ENCODE measurements at places on chromosomes 6 and 20.

DNA sequence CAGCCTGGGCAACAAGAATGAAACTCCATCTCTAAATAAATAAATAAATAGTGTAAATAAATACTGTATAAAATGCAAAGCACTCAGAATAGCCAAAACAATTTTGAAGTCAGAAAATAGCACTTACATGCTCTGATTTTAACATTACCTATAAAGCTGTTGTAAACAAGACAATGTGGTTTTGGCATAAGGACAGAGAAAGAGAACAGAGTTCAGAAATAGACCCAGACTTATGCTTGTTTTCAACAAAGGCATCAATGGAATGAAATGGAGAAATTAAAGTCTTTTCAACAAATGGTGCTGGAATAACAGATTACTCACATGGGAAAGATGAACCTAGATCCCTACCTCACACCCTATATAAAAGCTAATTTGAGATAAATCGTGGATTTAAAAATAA is 10.4 kb downstream of the ACAT2 start:
- no peak for DNase-seq

DNA sequence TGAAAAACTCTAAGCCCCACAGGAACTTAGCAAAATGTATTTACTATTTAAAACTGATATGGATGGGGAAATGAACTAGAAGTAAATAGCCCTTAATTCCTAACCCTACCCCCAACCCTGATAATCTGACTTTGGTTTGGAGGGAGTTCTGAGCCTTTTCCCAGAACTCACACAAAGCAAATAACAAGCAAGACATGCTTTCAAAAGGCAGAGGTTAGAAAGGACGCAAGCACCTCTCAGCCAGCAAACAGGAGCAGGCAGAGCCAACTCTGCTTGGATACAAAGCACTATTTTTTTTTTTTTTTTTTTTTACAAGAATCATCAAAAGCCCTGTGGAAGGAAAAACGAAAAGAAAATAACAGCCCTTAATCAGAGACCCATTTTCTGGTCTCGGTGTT is 58.7 kb downstream of the SLC22A23 start:
- DNase-seq, result no peak

DNA sequence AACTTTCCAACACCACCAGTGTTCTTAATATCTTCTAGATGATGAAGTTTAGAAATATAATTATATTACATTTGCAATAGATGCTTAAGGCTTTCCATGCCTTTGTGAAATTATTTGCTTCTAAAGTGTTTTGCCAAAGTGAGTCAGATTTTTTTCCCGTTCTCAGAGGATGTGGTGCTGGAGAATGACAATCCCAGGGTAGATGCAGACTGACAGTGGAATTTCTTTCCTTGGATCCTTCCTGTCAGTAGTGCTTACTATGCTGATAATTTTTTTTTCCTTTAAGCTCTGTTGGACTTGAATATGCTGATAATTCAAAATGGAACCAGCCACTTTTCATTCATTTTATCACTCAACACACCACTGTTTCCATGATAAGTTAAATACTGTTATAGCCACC is 59.9 kb upstream of the SOX4 start:
- DNase-seq, result no peak

DNA sequence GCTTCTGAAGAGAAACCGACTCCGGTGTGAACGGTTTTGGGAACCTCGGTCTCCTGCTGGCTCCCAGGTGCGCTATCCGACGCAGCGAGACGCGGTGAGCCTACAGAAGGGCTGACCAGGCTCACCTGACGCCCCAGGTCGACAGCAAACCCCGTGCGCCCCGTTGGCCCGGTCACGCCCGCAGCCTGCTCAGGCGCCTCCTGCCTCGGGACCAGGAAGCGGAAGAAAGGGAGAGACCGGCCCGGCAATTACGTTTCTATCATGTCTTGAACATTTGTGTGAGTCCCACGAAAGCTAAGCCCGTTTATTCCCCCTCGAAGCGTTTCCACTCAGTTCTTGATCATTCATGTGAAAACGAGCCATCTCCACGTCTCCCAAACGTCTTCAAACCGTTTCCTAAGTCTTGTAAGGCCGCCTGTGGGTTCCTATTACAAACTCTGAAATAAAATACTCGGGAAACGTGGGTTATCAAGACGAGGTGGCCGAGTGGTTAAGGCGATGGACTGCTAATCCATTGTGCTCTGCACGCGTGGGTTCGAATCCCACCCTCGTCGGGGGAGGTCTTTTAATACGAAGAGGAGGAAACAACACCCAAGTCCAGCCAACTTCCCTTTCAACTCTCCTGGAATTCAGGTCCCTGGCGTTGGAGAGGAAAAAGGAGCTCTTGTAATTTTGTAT is 150.5 kb upstream of the PRSS16 start:
- no peak for DNase-seq

DNA sequence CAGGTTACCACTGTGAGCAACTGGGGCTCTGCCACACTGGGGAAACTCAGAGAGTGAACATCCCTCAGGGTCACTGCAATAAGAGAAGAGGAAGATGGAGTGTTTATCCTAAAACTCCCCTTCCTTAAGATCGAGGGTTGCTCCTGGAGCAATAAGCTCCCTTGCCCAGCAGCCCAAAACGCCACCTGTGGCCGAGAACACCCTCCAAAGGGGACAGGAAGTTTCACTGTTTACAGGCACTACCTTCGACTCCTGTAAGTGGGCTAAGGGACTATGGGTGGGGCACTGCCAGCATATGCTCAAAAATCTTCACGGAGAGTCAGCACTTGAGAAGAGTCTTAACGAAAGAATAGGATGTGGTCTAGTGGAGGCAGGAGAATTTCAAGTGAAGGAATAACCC is 132.5 kb downstream of the FAXC start:
- DNase-seq, result no peak

GRCh38 chr20:10428008-10428407 is 6.0 kb downstream of the MKKS start:
- no peak for DNase-seq

- DNase-seq, result no peak
These were observed 147.2 kb upstream of the SNX9 start for GRCh38 chr6:157675831-157676230.

DNA sequence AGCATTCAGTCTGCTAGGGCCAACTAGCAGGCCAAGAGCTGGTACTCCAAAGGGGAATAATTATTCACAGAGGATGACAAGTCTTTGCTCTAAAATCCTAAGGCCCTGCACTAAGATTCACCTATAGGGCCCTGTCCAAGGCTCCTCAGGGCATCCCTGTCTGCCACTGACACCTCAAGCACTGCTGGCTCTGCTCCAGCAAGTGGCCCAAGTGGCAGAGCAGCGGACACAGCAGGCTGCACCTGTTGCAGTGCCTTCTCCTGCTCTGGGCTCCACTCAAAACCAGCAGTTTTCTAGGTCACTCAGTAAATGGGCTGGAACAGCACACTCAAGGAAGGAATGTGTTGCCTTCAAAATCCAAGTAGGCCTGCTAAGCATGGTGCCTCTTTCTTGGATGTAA is 36.4 kb upstream of the SMOC2 start:
- DNase-seq, result no peak

- no peak for DNase-seq
These were observed 3.0 kb upstream of the GUCA1B start for GRCh38 chr6:42197555-42198362.

DNA sequence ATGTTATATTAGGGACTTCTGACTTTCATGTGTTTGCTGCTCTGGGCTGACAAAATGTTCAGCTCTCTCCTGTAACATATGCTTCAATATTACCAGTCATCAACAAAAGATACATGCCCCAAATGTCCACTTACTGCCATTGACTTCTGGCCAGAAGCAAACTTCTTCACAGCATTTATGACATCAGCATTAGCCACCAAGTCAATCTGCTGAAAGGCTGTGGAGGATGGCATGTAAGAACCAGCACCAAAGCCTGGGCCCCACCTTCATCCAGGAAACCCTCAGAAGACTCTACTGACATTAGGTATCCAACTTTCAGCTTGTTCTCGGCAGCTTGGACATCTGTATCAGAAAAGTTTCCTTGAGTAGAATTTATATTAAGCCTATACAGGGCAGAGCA is 595.5 kb downstream of the COL12A1 start:
- no peak for DNase-seq

DNA sequence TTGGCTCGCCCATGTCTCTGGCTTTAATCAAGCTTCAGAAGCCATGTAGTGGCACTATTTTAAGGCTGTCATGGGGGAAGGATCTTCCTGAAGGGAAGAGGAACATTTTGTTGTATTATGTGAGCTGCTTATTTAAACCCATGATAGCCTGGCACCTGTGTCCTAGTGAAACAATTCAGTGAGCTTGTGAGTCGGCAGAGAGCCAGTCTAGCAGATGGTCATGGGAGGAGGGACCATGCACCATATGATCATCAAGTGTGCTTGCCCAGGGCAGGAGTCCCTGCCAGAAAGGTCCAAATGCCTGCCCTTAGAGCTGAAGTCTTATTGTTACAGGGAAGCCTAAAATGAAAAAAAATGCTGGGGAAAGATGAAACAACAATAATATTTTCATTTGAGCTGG is 132.9 kb downstream of the PRDM13 start:
- no peak for DNase-seq

- peak; percentile 60 for DNase-seq
These were observed 5.1 kb downstream of the SPINT3 start for GRCh38 chr20:45510242-45510862.

DNA sequence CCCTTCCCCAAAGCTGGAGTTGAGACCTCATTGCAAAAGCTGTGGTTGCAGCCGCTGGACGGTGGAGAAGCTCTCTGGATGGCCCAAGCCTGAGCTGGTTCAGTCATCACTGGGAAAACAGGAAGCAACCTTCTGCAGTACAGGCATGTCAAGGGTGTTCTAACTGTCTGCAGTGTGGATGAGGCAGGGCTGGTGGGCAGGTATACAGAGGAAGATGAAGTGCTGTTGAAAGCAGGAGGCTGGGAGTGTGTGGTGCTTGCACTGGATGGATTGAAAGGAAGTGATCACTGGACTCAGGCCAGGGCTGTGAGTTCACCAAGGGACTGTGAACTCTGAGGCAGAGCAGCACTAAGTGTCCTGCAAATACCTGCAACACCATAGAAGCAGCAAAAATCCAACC is 89.0 kb upstream of the NOX3 start:
- no peak for DNase-seq

DNA sequence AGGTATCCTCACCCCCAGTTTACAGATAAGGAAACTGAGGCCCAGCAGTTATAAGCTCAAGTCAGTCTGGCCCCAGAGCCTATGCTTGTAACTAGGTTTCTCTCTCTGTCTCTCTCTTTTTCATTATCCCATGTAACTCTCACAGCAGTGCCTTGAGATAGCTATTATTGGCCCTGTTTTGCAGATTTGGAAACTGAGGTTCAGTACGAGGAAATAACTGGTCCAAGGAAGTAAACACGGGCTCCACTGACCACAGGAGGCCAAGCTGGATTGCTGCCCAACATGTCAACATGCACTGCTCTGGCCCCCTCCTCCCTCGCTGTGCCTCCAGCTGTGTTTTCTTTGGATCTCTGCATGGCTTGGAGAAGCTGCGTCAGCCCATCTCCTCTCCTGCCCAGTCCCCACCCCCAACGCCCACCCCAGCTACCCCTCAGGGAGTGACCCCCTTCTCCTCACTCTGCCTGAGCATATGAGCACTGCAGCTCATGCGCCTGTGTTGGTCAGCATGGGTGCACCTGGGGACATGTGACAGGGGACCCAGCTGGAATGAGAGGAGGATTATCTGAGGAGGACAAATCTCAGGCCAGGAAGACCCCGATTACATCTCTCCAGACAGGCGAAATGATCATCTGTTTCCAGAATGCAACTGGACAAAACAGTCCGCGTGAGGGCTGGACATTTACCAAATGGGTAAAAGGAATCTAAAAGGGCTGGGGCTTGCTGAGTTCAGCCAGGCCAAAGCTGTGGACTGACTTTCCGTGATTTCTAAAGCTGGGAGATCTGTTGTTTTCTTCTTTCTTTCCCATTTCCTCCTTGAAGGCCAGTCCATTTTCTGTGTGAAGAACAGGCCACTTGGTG is 7.8 kb upstream of the PLTP start:
- DNase-seq, result no peak

- DNase-seq, result no peak
These were observed 34.9 kb upstream of the UTRN start for GRCh38 chr6:144250276-144250675.

DNA sequence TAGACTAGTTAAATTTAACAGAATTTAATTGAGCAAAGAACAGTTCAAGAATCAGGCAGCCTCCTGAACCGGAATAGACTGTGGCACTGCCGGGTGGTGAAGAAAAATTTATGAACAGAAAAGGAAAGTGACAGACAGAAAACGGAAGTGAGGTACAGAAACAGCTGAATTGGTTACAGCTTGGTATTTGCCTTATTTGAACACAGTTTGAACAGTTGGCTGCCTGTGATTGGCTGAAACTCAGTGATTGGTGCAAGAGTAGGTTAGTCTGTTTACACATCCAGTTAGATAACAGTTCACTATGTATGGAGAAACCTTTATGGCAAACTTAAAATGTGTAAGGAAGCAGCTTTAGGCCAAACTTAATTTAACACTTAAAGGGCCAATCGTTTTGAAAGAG is 116.0 kb upstream of the CITED2 start:
- no peak for DNase-seq

DNA sequence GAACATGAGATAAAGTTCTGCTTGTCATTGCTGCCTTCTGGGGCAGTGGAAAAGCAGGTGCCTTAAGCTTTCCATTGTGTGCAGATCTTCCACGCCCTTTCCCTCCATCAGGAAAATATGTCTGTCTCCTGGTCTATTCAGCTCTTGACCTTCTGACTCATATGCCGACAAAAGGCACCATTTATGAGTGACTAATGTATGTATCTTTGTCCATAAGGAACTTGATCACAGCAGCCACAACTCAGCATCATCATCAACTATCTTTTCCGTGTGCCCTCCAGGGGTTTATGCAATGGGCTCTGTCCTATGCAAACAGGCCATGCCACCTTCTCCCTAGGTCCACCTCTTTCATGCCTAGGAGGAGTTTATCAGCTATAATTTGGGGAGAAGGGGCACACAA is 102.7 kb upstream of the QKI start:
- no peak for DNase-seq

DNA sequence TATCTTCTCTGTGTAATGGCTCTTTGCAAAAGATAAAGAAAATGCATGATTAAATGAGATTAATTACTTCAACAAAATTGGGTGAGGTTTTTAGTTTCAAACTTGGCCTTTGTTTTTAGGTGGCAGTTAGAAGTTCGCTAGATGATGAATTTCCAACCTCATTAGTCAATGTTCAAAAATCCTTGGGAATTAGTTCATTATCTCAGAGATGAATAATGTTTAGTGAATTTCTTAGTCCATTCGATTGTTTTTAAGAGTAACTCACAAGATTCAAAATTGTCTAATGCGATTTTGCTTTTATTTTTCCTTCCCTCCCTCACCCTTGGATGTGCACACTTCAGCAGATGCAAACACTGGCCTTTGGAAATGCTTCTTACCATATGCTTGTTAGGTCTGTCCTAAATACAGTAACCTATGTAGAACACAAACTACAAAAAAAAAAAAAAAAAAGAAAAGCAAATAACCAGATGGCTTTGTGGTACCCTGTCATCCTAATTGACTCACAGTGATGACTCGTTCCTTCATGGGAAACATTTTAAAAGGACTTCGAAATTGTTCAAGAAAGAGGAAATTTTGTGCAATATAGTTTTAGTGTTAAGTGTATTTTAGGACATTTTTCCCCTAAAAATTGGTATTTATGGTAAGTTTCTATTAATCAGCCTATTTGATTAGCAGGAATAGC is 66.7 kb downstream of the FAM229B start:
- no peak for DNase-seq

GRCh38 chr6:115582386-115582785 is 478.3 kb downstream of the FRK start:
- DNase-seq, result no peak

GRCh38 chr20:57787151-57787989 is 77.6 kb upstream of the PMEPA1 start:
- no peak for DNase-seq

All from SK-N-DZ (cell line).